ENCODE measurements at places on chromosomes 2 and 18. TPM values are rescaled to one million over a fixed set of nuclear protein-coding genes. Genes with fewer than 3 reads are reported as not detected.

DNA sequence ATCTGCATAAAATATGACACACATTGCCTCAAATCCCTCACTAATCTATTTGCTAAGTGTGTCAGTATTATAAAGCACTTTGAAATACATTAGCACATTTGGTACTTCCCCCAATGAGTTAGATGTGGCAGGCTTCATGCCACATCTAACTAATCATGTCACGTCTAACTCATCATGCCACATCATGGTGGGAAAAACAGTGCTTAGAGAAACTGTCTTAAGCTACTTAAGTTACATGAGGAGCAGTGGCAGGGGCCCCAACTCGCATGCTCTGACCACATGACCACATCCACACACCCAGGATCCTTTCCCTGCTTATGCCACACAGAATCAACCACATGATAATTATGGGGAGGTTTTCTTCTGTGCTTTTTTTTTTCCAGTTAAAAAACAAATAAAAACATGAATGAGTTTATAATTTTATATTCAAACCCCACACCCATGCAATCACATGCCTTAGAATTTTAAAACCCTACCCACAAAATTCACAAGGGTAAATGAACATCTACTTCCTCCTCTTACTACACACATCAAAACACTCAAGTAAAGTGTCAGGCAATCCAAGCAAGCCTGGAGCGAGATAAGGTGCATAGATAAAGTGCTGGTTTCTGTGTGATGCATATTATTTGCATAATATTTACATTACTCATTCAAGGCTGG lies 1.6 kb downstream of the ABCA12 start:
- DNase-seq = peak; percentile 77

DNA sequence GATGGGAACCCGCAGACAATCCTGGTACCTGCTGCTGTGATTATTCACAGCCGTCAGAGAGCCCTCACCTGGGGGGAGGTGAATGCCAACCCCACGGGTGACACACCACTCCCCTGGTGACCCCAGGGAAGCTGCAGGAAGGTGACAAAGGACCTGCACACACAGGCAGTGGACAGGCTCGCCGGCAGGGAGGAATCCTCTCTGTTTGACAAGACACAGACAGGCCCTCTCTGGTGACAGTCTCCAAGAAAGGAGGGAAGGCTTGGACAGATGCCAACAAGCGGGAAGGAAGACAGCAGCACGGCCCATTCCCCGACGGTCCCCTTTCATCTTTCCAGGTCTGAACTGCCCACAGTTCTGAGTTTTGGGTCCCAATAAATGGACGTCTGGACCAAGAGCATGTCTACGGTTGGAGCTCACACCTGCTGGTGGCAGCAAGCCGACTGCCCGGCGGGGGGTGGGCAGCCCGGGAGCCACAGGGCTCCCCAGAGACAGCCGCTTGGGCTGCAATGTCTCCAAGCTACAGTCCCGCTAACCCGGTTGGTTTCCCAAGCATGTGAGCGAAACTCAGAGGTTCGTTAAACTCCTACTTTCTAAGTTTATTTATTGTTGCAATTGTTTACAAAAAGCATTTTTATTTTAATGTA lies 31.8 kb downstream of the HDAC4 start:
- no peak for DNase-seq

DNA sequence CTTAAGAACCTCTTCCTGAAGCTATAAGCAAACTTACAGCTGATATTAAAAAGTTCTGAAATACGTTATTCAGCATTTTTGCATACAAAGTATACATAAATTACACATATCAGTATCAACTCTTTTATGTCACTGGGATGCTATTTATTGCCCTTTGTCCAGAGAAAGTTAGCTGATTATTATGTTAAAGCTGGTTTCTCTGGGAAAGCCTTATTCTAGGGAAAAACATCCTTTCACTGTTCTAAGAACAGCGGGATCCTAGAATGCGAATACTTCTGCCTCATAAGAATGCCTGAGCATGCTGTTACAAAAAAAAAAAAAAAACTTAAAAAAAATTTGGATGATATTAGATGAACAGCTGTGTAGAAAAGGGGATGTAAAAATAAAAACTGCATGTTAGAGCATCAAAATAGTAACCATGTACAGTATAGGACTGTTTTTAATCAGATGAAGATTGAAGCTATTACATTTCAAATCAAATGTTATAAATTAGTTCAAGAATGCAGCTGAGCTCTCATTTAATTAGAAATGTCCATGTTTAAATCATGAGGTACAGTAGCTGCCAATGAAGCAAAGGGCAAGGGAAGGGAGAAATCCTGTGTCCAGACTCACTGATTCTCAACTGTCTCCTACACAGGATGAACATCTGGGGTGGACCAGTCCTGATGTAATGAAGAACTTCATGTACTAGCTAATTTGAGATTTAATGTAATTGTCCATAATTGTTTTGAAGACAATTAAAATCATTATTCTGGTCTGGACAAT lies 8.2 kb downstream of the FTCDNL1 start:
- DNase-seq = no peak

The RNF138 gene
- 18.3 TPM for total RNA-seq

DNA sequence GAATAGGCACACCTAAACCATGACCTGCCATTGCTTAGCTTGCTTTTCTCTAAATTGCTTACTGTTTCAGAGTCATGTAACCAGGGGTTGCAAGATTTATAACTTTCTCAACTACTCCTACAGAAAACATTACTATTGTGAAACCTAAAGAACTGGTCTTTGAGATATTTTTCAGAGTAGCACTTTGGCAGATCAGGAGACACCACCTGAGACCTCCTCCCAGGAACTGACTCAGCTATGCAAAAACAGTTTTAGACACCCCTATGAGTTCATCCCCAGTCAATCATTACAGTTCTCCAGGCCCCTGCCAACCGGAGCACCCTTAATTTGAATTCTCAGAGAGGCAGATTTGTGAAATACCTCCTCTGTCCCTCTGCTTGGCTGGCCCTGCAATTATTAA lies 80.3 kb downstream of the MBOAT2 start:
- peak; percentile 74 for DNase-seq

DNA sequence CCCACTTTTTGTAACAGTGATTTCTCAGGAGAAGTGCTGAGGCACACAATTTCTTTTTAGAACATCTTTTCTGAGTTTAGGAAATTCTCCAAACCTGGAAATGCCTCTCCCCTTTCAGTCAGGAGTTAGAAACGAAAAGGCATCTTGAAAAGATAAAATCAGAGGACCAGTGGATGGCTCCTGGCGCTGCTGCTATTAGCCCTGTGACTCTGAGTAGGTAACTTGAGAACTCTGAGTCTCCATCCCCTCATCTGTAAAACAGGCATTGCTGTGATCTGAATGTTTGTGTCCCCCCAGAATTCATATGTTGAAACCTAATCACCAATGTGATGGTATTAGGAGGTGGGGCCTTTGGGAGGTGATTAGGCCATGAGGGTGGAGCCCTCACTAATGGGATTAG lies 50.2 kb downstream of the EHD3 start:
- DNase-seq = no peak

The EVA1A gene
- 82.8 TPM for total RNA-seq

The TNFAIP6 gene
- 9.4 TPM for total RNA-seq

- peak; percentile 18 for DNase-seq
These were observed 61.3 kb downstream of the UGP2 start for GRCh38 chr2:63903003-63903402.

DNA sequence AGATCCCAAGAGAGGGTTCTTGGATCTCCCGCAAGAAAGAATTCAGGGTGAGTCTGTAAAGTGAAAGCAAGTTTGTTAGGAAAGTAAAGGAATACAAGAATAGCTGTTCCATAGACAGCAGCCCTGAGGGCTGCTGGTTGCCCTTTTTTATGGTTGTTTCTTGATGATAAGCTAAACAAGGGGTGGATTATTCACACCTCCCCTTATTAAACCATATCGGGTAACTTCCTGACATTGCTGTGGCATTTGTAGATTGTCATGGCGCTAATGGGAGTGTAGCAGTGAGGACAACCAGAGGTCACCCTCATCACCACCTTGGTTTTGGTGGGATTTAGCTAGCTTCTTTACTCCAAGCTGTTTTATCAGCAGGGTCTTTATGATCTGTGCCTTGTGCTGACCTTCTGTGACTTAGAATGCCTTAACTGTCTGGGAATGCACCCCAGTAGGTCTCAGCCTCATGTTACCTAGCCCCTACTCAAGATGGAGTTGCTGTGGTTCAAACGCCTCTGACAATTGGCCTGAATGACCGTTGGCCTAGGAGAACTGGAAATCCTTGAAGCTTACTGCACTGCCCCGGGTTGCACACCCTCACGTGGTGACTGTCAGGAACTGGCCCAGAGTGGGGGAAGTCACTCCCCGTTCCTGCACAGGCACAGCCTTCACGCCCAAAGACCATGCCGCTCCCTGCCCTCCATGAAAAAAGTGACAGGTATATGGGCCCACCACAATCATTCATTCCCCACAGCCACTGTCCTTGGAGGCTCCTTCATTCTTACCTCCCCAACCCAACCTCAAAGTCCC lies 136.9 kb downstream of the SEPTIN10 start:
- DNase-seq = no peak

The D2HGDH gene
- total RNA-seq = 12.5 TPM

GRCh38 chr2:213834746-213835145 lies 550.5 kb downstream of the SPAG16 start:
- no peak for DNase-seq

- DNase-seq = no peak
These were observed 22.2 kb downstream of the INPP5D start for GRCh38 chr2:233082222-233082930.

GRCh38 chr2:190837952-190838361 lies 42.7 kb upstream of the GLS start:
- no peak for DNase-seq

- peak; percentile 94 for DNase-seq
These were observed 112.8 kb upstream of the SLC39A10 start for GRCh38 chr2:195543902-195544894.

GRCh38 chr2:37090019-37090477 lies 5.7 kb downstream of the GPATCH11 start:
- DNase-seq = no peak

GRCh38 chr2:99706735-99707134 lies 216.9 kb upstream of the REV1 start:
- DNase-seq = no peak

GRCh38 chr18:32763293-32763692 lies 9.5 kb downstream of the KLHL14 start:
- DNase-seq = no peak

GRCh38 chr2:174495365-174496012 lies 8.7 kb upstream of the GPR155 start:
- DNase-seq = no peak

The GPR45 gene
- total RNA-seq = not detected

The ACKR3 gene
- 0.35 TPM for total RNA-seq

DNA sequence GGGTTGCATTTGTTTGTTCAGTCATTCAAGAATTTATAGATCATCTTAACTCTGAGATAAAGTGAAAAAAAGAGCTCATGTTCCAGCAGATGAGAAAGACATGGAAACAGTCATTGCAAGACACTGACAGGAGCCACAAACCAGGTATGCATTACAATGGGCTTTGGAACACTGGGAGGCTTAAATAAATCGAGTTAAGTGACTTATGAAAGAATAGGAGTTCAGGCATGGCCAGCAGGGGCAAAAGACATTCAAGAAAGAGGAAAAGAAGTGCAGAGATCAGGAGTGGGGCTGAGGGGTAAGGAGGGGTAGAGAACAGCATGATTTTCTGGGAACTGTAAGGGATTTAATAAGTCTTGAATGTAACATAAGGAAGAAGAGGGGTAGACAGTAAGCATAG lies 121.2 kb upstream of the EPC2 start:
- DNase-seq = no peak

The IL1R2 gene
- 0.89 TPM for total RNA-seq

DNA sequence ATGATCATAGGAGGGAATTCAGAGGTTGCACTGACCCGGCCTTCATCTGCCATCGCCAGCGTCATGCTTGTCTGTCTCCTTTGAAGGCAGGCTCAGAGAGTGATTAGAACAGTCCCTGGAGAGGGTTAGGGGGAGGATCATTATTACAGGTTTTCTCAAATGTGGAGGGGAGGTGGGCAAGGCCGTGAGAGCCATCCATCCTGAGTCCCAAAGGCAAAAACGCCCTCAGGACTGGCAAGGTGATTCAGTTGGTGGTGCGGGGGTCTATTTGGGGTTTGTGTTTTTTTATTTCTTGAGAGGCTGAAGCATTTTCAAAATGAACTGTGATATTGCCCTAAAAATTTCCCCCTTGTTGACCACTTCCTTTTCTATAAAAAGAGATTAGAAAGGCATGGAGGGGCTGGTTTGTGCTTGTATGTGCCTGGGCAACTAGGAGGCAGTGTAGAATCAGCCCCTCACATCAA lies 39.3 kb upstream of the GYPC start:
- DNase-seq = no peak

- no peak for DNase-seq
These were observed 330.4 kb downstream of the SLC4A3 start for GRCh38 chr2:219957820-219958219.

GRCh38 chr2:122273785-122274419 lies 518.5 kb downstream of the TSN start:
- no peak for DNase-seq

DNA sequence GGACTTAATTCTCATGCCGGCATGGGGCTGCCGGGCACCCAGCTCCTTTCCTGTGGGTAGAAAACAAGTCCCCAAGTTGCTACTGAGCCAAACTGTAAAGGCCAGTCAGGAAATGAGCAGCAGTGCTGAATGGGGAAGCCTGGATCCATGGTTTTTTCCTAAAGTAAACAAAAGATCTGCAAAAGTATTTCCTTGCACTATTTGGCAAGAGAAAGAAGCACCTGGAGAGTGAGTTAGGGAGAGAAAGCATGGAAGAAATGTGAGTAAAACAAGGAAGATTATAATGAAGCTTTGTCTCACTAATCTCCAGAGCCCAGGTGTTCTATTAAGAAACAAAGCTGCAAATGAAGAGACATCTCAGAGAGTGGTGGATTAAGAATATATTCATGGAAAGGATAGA lies 117.6 kb downstream of the METTL8 start:
- DNase-seq = no peak

The LBX2 gene
- 0.99 TPM for total RNA-seq

The GPD2 gene
- total RNA-seq = 117 TPM

The SLC19A3 gene
- total RNA-seq = 4.0 TPM

GRCh38 chr2:71453404-71454220 lies at the start of gene DYSF:
DYSF (plus strand) TSS chr2:71453561.
- no peak for DNase-seq

DNA sequence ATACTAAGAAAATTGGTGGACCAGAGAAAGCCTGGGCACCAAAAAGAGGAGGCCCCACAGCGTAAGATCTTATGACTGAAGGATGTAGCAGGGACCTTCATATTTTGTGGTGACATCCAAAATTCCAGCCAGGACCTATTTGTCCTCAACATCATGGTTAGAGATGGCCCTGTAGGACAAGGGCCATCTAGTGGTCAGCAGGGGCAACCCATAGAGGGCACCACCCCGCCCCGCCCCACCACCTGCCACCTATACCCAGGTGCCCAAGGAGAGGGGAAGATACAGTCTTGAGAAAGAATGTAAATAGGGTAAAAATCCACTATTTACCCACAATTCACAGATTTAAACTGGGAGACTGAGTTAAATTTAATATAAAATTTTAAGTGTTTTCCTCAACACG lies 59.6 kb upstream of the TMEM163 start:
- no peak for DNase-seq

DNA sequence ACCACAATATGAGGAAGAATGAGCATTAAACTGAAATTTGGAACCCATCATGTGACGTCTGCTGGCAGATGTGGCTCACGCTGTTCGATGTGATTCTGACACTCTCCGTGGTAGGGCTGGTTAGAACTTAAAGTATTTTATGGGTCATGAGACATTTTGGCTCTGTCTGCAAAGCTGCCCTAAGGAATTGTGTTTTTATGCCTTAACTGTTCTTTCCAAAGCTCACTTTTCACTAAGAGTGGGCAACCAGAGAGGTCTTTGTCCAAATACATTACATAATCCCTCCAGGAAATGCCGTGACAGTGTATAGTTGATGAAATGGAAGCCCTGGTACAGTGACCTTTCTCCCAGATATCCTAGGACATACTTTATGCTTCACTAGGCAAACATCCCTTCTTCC lies 119.1 kb downstream of the AQP4 start:
- DNase-seq = peak; percentile 54
